ENCODE measurements at places on chromosomes 12 and 14.
A peak's percentile ranks its signal among the peaks of the same experiment; 100 is the strongest.

GRCh38 chr12:42725809-42726208 is 136.3 kb upstream of the PRICKLE1 start:
- DNase-seq = no peak

GRCh38 chr14:99065551-99065950 is 206.4 kb downstream of the BCL11B start:
- DNase-seq = peak; percentile 55

DNA sequence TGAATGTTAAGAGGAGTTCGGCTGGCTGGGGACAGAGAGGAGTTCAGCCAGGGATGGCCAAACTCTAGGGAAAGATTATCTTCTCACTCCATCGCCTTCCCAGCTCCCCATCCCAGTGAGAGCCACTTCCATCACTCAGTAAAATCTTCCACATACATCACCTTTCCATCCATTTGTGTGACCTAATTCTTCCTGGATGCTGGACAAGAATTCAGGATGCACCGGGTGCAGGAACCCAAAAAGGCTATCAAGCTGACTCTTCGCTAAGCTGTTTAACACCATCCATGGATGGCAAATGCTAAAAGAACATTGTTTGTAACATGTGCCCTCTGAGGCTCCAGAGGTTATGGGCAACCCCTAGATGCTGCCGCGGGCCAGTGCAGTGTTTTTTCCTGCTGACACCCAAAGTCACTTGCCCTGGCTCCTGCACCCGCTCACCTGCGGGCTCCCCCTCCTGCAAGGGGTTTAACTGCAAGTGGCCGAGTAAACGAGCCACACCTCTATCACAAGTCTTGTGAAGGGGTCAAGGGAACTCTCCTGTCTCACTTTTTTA is 216.0 kb upstream of the NPAS3 start:
- DNase-seq = no peak

DNA sequence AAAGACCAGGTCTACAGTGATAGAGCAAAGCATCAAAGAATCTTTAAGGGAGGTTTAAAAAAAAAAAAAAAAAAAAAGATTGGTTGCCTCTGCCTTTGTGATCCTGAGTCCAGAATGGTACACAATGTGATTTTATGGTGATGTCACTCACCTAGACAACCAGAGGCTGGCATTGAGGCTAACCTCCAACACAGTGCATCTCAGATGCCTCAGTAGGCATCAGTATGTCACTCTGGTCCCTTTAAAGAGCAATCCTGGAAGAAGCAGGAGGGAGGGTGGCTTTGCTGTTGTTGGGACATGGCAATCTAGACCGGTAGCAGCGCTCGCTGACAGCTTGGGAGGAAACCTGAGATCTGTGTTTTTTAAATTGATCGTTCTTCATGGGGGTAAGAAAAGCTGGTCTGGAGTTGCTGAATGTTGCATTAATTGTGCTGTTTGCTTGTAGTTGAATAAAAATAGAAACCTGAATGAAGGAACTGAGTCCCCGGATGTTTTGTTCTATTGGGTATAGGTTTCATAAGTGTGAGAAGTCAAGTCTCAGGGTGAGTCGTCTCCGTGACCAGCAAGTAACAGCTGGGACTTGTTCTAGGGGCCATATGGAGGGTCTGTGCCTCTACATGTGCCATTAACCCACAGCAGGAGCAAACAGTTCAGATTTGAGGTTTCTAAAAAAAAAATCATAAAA is 9.3 kb downstream of the PEBP1 start:
- DNase-seq = no peak

- DNase-seq = no peak
Measured at GRCh38 chr12:9961106-9961505, 10.1 kb upstream of the CLEC12A start.

- DNase-seq = no peak
Measured at GRCh38 chr12:109428037-109428629, 49.0 kb downstream of the KCTD10 start.

DNA sequence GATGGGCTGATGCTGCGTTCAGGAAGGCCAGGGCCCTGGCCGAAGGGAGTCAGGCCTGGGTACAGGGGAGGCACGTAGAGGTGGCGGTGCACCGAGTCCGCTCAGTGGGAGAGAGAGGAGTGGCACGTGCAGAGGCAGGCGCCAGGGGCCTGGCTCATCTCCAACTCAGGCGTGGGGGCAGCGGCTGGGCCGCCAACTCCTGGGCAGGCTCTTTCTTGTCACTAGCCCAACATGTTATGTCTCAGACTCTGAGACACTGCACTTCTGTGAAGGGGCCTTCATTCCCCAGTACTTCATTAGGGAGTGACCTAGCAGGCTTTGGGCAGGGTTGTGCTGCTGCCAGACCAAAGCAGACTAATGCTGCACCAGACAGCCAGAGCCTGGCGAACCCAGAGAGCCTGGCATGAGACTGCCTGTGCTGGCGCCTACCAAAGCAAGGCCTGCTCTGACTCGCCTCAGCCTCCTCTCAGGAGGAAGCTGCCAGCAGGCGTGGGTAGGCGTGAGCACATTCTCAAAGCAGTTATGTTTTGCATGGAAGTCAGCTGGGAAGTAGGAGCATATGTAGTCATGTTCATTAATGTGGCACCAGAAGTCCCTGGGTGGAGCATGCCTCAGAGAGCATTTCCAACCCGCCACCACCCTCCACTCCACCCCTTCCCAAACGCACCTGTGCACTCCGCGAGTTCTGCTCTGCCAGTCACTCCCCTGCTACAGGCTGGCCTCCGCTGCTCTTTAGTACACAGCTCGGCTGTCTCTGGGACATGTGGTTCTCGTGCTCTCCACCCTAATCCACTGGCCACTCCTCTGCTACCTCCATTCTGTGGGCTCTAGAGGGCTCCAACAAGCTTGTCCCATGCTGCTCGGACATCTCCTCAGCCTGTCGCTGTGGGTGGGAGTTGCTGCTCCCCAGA is 9.7 kb downstream of the CKB start:
- DNase-seq = no peak

DNA sequence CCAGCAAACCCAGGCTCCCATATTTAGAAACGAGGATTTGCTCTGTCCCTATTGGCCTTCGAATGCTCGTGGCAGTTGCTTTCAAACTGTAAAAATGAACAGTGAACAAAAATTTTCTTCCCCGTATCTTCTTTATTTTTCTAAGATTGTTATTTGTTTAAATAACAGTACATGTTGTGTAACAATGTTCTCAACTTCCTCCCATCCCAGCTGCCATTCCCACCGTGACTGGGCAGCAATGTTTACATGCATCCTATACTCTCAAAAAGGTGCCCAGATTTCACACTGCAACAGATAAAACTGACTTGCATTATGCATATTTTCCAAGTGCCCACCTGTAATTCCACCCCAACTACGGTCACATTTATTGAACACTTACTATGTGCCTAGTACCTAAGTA is 12.8 kb downstream of the VCPKMT start:
- no peak for DNase-seq

DNA sequence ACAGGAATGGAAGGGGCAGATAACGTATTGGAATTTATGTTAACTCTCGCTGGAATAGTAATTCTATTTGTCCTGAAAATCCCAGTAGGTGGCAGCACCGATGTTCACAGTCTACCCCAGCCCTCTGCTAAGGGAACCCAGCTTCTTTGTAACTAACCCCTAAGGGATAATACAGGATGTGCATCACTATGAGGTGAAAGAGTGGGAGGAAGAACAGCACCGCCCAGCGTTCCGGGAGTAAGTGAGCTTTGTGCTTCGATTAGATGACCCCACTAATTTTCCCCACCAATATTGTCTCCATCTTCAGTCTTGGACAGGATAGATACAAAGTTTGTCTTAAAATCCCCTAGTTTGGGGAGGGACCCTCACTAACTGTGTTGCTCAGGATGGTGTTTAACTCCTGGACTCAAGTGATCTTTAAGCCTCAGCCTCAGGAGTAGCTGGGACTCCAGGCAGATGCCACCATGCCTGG is 2.7 kb downstream of the SLC2A3 start:
- DNase-seq = peak; percentile 90

DNA sequence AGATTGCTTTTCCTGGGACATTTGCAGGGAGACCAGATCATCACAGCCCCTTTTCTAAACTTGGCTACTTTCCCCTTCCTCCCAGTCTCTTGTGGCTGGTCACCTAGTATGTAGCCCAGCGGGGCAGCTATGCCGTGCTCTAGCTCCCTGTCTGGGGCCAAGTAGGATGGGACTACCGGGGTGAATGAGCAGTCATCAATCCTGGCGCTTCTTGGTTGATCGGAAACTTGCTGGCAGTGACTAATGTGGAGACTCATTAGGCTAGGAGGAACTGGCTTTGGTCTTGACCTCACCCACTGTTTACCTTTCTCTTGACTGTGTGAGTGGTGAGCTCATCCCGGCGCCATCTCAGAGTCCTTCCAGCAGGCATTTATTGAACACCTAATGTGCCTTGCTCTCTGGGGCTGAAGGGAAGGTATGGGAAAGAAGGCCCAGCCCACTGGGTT is 15.9 kb downstream of the PLEKHG3 start:
- DNase-seq = no peak

DNA sequence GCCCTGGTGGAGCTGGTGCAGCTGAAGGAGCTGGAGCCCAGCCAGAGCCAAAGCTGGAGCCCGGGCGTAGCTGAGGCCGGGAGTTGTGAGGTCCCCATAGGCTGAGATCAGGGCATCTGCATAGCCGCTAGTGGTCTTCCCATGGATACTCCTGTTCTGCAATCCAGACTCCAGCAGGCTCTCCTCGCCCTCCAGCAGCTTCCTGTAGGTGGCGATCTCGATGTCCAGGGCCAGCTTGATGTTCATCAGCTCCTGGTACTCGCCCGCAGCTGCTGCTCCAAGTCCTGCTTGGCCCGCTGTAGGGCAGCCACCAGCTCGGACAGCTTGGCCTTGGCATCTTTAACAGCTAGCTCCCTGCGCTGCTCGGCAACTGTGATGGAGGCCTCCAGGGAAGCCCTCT is 966.1 kb downstream of the FSCB start:
- DNase-seq = no peak

- DNase-seq = no peak
Measured at GRCh38 chr12:87311206-87311605, 718.0 kb downstream of the C12orf50 start.

- DNase-seq = no peak
Measured at GRCh38 chr12:25186038-25186787, 8.7 kb downstream of the DNAI7 start.

DNA sequence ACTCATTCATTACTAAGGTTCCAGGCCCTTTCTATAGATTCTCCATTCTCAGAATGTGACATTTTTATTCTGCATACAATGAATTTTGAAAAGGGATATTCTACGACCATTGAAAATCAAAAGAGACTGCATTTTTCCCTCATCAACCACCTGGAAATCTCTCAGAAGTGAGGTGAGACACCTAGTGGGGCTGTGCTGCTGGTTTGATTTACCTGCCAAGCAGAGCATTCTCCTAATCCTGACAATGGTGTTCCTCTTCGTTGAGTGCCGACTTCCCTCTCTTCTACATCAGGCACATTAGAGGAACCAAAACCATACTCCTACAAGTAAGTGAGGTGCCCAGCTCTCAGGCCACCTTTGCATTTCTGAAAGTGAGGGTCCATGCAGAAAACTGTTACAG is 14.9 kb downstream of the CKB start:
- no peak for DNase-seq

DNA sequence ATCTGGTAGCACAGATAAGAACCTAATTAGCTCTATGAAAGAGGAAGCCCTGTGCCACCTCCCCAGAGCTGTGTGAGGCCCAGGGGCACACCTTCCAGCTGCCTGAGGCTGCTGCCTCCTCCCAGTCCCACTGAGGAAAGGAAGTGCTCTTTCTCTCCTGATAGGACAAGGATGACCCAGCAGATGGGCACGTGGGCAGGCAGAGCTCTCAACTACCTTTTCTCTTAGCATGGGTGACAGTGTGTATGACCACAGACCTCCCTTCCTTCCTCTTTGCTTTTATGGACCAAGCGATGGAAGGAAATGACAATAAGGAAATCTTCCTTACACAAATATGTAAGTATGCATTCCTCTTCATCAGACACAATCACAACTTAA is 127.6 kb upstream of the AMIGO2 start:
- DNase-seq = no peak

- DNase-seq = no peak
Measured at GRCh38 chr14:68586896-68587751, 205.7 kb downstream of the ZFP36L1 start.

GRCh38 chr14:89371585-89372511 is 45.2 kb downstream of the FOXN3 start:
- DNase-seq = no peak

GRCh38 chr12:15782667-15783066 is 6.5 kb downstream of the EPS8 start:
- no peak for DNase-seq
